ENCODE measurements at places on chromosomes 3 and 15.

DNA sequence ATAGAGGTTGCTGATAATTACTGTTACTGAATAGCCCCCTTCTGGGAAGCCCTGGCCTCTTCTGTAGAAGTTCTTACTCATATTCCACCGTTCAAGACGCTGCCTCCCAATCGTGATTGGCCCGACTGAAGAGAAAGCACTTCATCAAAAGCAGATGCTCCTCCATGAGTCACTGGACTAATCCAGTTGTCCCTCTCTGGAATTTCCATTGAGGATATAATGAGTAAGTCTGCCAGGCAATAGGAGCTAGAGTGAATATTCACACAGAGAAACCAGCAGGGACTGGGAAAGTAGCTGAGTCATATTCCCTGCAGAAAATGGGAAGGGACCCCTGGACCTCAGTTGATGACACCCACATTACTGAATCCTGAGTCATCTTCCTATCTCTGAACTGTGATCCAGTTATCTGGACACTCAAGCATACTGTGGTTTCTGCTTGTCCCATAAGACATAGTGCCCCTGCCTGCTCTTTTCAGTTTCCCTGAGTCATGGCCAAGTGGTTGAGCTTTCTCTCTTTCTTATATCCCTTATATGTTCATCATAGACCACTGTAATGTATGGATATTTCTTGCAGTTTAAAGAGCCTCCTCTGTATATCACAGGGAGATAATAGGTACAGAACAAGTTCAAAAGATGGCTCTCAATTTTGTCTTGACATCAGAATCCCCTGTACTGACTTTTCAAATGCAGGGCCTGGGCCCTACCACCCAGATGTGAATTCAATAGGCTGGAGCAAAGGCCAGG lies 151.2 kb upstream of the CDIN1 start:
- no peak for DNase-seq

DNA sequence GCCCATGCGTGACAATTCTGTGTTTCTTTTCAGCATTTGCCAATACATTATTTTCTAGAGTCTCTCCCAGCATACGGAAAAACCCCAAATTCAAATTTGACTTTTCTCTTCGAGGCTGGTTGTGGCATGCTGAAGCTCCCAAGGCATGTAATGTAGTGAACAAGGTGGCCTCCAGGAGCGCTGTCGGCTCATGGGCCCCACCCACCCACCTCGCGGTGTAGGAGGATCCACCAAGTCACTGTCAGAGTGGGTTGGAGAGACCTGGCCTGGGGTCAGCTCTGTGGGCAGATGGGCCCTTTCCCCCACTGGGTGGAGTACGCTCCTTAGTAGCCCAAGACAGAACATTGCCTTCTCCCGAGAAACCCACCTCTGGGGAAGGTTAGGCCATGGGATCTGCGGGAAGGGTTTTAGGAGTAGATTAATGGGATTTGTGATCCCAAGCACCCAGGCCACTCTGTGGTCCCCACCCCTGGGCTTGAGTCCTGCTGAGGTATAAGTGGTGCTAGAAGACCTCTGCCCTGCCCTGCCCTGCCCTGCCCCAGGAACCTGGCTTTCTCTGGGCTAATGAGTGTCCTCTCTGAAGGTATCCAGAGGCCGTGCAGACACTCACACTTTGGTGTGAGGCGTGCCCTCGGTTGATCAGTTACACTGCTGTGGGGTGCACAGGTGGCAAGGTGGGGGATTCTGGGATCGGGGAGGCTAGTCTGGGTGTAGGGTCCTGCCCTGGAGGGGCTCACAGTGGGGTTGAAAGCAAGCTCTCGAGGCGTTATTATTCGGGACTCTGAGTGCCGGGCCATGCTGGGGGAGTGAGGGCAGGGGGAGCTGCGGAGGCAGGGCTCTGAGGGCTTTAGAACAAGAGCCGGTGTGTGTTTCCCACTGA lies 97.9 kb downstream of the APBA2 start:
- no peak for DNase-seq

- no peak for DNase-seq
Measured at GRCh38 chr3:76972624-76973296, 67.1 kb upstream of the ROBO2 start.

GRCh38 chr3:51678641-51679040 lies 7.6 kb downstream of the TEX264 start:
- DNase-seq = no peak

GRCh38 chr15:77940381-77940947 lies 137.0 kb downstream of the TBC1D2B start:
- no peak for DNase-seq

- DNase-seq = no peak
Measured at GRCh38 chr3:187845826-187846225, 100.6 kb upstream of the BCL6 start.

DNA sequence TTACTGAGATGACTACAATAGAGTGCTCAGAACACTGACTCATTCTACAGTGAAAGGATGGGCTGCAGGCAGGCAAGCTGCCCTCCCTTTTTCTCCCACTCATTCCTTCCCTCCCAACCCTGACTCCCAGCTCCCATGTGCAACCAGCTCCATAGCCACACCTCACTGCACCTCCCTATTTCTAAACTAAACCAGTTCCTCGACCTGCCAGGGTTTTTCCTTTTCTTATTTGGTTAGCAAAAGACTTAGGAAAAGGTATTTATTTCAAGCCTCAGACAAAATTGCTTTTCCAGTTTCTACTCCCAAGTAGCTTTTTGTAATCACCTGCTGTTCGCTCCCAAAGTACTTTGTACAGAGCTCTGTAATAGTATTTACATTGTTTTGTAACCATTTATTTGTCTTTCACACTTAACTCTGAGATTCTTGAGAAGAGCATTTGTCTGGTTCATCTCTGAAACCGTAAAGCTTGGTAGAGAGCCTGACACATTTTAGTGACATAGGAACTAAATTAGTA lies 2.2 kb downstream of the AADAC start:
- no peak for DNase-seq

DNA sequence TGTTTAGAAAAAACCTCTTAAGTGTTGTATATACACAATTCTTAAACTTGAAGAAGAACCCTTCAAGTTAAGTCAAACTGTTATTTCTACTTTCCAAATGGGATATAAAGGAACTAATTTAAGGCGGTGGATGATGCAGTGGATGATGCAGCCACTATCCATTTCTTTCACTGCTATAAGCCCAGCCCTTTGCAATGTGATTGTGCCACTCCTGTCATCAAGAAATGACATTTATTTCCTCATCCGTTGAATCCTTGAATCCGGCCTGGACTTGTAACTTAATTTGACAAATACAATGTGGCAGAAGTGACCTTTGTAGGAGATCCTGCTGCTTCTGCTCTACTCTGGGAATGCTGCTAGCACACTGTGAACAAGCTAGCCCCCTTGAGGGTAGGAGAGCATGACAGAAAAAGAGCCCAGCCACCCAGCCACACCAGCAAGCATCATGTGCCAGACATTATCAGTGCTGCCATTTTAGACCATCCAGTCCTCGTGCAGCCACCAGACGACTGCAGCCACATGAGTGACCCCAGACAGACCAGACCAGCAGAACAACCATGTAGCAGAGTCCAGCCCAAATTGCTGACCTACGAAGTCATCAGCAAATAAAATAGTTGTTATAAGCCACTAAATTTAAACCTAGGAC lies 47.4 kb downstream of the UACA start:
- no peak for DNase-seq

- DNase-seq = no peak
Measured at GRCh38 chr3:72560846-72561675, 287.2 kb downstream of the SHQ1 start.

- DNase-seq = peak; percentile 86
Measured at GRCh38 chr15:89416339-89417183, 79.8 kb downstream of the RHCG start.

- DNase-seq = no peak
Measured at GRCh38 chr15:27045796-27046195, 74.8 kb downstream of the GABRG3 start.

GRCh38 chr3:183378951-183379350 lies 49.5 kb downstream of the MCF2L2 start:
- no peak for DNase-seq

GRCh38 chr15:89482139-89482538 lies 14.2 kb downstream of the RHCG start:
- no peak for DNase-seq

- no peak for DNase-seq
Measured at GRCh38 chr3:138877226-138877625, 42.5 kb upstream of the PIK3CB start.

DNA sequence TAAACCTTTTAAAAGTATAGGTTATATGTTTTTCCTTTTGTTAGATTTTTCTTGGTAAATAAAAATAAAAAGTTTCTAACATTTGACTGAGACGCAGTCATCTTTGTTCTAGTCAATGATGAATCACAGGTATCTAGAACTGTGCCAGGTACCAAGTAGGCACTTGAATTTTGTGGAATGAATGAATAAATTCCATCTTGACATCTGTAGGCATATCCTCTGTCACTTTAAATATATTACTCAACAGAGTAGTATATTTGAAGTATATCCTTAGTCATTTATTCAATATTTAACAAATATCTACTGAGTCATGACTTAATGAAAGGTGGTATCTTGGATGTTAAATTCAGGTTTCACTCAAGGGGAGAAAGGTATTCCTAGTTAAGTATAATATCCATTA lies 828.4 kb downstream of the TUSC7 start:
- no peak for DNase-seq

GRCh38 chr3:111809186-111809585 lies 49.9 kb upstream of the PHLDB2 start:
- no peak for DNase-seq

DNA sequence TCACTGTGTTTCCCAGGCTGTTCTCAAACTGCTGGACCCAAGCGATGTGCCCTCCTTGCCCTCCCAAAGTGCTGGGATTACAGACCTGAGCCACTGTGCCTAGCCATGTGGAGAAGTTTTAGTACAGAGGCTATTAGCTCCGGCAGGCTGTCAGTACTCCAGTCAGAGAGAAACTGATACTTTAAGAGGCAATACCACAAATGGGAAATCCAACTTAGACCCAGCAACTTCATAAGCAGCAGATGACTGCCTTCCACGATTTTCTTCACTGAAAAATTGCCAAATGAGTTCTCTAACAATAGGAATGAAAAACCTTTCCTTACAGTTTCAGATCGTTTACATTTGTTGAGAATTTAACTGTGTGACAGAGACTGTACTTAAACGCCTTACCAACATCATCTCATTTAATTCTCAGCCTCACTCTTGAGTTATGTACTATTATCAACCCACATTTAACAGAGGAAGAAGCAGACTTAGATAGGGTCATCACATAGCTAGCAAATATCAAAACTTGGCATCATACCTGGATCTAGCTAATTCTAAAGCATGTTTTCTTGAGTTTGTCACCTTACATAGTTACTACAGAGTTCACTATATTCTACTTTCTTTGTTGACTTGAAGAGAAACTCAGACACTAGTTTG lies 127.4 kb downstream of the TCF12 start:
- no peak for DNase-seq

DNA sequence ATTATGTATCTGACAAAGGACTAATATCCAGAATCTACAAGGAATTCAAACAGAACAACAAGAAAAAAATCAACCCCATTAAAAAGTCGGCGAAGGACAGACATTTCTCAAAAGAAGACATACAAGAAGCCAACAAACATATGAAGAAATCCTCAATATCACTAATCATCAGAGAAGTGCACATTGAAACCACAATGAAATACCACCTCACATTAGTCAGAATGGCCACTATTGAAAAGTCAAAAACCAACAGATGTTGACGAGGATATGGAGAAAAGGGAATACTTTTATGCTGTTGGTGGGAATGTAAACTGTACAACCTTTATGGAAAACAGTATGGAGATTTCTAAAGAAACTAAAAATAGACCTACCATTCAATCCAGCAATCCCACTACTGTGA lies 233.1 kb upstream of the PLSCR5 start:
- DNase-seq = no peak

DNA sequence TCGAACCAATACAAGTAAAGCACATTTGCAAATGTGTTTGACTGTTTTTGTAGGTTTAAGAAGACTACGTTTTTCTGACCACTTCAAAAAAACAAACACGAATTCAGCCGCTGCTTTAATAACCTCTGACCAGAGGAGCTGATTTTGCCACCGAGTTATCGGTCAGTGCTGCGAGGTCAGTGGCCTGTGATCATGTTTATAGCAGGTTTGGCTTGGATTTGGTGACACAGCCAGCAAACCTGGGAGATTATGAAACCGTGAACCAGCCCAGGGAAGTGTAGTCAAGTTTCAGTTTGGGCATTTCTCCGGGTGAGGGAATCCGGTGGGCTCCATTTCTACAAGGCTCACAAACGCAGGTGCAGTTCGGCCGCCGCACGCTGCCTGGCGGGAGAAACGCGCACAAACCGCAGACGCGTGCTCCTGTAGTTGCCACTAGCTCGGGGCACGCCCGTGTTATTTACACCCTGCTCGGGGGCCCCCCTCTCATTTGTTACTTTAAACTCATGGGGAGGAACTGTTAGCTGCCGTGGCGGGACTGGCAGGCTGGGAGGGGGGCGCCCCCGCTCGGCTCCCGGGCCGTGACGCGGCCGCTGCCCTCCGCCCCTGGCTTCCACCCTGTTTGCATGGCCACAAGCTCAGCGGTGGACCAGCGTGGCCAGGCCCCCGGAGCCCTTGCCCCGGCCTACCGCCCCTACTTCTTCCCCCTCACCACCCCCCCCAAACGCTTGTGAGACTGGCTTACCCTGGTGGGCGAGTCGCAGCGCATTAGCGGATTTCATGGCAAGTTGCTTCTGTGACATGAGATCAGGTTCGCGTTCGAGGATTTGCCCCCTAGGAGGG lies 13.6 kb upstream of the ONECUT1 start:
- DNase-seq = no peak

DNA sequence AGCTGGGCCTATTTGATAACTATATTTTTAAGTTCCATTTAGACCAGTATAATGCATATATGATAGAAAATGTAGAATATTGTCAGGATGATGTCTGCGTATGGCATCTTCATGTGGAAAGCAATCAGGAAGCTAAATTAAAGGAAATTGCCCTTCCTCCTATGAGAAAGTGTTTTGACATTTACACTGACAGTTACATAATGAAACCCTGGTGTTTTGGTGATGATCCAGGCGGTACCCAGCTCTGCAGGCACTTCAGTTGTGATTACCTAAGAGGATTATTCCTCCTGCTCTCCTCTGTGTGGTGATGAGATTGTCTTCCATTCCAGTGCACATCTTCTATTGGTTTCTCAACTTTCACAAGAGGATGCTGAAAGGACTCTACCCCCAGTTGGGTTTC lies 126.5 kb upstream of the MITF start:
- DNase-seq = no peak

- DNase-seq = no peak
Measured at GRCh38 chr3:81033684-81034083, 727.8 kb downstream of the GBE1 start.

All from activated CD4-positive, alpha-beta T cell treated with anti-CD3 and anti-CD28 coated beads, Interleukin-2, amount 50 U/mL, for 48 hours (primary cell).